Esophagus muscularis mucosa (tissue), 4 donors: ENCODE measurements at places on chromosomes 2 and 18. TPM values are rescaled to one million over a fixed set of nuclear protein-coding genes. Genes with fewer than 3 reads are reported as not detected.

The TUBB8B gene
- not detected for total RNA-seq

The RUFY4 gene
- total RNA-seq = not detected

The SCYGR2 gene
- total RNA-seq = not detected

The SLC23A3 gene
- total RNA-seq = 0.23 TPM

The TMEM17 gene
- 2.3 TPM for total RNA-seq

The PTH2R gene
- not detected for total RNA-seq

The SIX3 gene
- total RNA-seq = 0.17 TPM

The NETO1 gene
- 0.50 TPM for total RNA-seq

The IL18R1 gene
- total RNA-seq = 7.5 TPM

GRCh38 chr18:58625839-58626238, 3.1 kb downstream of the ALPK2 start:
- no peak for DNase-seq

GRCh38 chr2:207513551-207514257, 16.1 kb upstream of the CREB1 start:
- DNase-seq = peak; percentile 21

DNA sequence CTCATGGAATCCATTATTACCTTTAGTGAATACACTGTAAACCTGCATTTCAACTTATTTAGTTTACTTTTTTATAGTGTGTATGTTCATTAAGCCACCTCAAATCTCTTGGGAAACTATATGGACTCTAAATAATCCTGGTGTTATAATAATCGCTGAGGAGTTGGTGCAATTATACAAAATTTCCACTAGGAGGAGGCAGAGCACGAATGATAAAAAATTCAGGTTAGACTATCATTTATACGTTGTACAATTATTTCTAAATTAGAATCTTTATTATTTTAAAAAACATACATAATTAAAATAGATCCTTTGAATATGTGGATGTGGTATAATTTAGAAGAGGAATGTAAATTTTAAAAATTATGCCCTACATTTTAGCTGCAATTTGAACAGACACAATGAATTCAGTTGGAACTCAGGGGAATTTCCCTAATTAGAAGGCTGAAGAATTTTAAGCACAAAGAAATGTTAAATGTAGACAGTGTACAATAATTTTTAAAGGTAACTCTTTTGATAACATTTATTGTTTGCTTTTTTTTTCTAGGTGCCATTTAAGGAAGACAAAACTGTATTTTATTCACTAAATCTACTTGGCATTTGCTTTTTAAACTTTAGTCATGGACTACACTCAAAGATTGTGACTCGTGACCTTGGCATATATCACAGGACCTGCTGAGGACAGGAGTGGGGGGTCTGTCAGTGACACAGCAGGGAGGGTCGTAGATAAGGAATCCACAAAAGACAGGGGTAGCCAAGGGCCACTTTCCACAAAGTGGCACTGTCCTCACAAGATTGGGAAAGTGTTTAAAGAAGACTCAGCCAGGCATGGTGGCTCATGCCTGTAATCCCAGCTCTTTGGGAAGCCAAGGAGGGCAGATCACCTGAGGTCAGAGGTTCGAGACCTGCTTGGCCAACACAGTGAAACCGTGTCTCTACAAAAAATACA, 45.5 kb downstream of the RAB12 start:
- DNase-seq = no peak

DNA sequence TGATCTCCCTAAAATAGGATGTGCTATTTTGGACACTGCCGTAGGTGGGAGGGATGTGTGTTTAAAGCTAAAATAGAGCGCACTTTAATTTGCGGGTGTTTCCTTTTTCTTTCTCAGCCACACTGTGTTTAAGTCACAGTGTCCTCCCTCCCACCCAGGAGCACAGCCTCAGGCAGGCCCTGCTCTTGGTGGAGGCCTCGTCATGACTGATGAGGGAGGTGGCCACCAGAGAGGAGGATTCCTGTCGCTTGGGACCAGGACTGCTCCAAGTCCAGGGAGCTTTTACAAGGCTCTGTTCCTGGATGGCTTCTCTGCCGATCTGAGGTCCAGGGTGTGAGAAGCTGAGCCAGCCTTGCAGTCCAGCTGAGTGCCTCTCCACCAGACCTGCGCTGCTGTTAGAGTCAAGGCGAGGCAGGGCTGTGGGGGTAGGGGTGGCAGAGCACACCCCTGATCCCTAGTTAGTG, 33.5 kb downstream of the INPP4A start:
- DNase-seq = no peak

GRCh38 chr2:155687181-155687580, 645.3 kb downstream of the NR4A2 start:
- DNase-seq = no peak

DNA sequence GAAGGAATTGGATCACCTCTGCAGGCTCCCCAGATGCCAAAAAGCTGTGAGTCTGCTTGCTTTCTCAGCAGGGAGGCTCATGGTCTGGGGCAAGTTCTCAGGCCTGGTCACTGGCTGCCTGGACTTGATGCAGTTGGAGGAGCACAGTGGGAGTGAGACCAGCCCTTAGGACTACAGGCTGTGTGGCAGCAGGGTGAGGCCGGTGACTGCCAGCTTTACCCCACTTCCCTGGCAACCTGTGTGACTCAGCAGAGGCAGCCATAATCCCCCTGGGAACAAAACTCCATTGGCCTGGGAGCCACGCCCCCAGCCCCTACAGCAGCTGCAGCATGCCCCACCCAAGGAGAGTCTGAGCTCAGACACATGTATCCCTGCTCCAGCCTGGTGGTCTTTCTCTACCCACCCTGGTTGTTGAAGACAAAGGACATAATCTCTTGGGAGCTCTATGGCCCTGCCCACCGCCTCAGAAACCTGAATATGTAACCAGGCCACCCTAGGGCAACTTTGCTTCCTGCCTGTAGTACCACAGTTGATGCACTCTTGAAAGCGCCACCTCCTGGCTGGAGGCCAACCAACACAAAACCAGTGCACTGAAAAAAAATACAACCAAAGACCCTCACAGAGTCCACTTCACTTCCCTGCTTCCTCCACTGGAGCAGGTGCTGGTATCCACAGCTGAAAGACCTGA, 106.8 kb upstream of the SPATS2L start:
- DNase-seq = no peak

DNA sequence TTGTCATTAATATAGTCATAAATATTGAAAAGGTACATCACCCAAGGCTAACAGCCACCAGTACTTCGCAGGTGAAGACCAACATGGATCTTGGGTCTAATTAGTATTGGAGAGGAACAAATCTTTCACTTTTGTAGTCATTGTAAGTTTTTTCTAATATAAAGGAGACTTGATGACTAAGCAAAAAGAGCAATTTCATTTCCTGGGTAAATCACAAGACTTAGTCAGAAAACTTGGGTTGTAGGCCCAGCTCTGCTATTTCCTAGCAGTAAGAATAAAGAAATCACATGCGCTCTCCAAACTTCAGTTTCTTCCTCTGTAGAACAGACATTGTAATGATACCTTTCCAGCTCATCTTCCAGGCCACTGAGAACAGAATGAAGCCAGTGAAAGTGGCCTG, 40.9 kb downstream of the NRP2 start:
- DNase-seq = no peak

- DNase-seq = no peak
Measured at GRCh38 chr2:182435754-182436153, 8.9 kb upstream of the PDE1A start.

- no peak for DNase-seq
Measured at GRCh38 chr2:140183056-140183765, 1403.0 kb upstream of the NXPH2 start.

DNA sequence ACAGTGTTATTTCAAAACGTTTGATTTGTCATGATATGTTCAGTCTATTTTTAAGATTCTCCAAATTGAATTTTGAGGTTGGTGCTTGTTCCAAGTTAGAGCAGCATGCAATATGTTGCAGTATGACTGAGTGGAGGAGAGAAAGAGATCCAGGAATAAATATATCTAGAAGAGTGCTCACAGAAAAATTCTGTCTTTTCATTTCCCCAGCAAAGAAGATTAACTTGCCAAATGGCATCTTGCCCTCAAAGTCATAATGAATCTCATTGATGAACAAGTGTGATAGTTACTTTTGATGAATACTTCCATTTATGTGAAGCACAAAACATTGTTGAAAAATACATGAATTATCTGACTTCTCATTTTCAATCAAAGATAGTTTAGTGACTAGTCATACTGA, 95.9 kb downstream of the KCNJ3 start:
- DNase-seq = no peak

DNA sequence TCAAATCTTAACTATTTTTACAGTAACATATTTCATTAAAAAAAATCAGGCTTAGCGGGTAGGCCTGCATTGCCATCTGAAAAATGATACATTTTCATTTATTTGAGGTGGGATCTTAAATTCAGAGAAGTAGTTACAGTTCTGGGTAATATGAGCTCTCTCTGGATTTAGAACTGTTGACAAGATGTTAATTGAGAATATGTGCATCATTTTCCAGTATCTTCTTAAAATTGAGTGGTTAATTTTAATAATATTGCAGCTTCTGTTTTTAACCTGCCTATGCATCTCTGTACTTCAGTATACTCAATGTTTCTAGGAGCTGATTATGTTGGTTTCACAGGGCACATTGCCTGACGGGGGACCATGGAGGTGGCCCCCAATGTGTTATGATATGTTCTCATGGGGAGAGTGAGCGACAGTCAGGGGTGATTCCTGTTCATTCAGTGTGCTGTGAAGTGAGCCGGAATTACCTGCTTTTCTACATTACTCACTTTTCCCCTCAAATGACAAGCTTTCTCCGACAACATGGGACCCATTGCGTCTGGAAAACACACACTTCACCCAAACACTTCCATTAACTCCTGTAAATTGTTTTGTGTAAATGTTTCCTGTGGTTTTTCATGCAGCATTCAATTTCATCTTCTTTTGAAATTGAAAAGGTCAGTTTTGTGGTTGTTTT, 406.2 kb downstream of the MTX2 start:
- DNase-seq = no peak

DNA sequence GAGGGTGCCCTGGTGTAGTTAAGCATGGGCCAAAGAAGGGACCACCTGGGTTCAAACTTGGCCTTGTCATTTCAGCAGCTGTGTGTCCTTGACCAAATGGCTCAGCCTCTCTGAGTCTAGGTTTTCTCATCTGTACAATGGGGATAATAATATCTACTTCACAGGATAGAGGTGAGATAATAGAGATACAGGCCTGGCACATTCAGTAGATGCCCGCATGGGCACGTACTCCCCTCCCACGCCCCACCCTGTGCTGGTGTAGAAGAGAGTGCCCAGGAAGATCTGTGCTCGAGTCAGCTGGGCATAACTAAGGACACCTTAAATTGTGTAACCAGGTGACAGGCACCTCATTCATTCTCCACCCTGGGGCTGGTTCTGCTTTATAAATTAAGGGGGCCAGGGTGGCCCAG, 8.4 kb upstream of the TMEM185B start:
- DNase-seq = no peak

- DNase-seq = no peak
Measured at GRCh38 chr2:27993402-27993787, 102.9 kb downstream of the BABAM2 start.

DNA sequence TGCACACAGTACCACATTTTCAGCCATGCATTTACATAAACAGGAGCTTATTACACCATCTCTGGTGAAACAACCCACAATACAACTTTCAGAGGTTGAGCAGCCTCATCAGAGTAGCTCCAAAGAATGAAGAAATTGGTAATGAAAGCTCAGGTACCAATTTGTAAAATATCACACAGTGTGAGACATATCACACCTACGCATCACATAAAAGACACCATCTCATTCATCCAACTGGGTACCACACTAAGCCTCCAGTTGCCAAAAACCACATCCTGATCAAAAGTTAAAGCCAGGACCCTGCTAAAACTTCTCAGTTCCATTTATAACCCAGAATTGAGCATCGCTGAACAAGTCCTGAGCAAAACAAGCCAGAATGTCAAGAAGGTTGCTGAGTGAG, 4.6 kb downstream of the TMEM163 start:
- DNase-seq = peak; percentile 7

GRCh38 chr2:147937744-147938349, 82.7 kb downstream of the ORC4 start:
- DNase-seq = no peak

GRCh38 chr2:20523073-20523798, 76.4 kb downstream of the RHOB start:
- DNase-seq = no peak

DNA sequence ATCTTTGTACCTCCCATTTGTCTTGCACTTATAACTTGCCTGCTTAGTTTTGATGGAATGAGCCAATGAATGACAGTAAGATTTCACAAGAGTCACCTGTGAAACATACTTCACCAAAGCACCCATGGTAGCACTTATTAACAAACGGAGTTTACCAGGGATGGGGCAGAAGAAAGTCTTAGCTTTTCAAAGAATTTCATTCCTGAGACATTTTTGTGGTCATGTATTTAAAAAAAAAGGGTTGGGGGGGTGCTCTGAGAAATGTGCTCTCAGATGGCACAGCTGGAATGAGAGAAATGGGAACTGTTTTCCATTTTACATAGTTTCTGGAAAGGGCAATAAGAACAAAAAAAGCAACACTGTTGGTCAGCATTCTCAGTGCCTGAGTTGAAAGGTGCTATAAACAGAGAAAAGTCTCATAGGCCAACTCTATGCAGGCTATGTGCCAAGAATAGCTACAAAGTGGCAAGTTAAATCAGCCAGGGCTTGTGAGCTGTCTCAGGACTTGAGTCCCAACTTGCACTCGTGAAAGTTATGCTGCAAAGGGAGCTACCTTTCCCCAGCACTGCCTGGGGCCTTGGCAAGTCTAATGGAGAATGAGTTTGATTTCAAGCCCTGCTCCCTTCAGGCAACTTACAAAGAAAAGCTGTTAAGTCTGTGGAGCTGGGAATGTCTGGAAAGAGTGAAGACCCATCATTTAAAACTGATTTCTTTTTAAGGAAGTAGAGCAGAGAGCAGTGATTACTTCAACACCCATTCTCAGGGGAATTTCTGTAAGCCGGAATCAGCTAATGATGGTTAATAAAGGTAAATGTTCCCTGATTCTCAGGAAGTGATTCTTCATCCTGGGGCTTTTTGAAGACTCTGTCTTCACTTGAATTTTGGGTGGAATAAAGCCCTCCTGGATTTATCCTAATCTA, 170.6 kb downstream of the SLC8A1 start:
- DNase-seq = no peak

DNA sequence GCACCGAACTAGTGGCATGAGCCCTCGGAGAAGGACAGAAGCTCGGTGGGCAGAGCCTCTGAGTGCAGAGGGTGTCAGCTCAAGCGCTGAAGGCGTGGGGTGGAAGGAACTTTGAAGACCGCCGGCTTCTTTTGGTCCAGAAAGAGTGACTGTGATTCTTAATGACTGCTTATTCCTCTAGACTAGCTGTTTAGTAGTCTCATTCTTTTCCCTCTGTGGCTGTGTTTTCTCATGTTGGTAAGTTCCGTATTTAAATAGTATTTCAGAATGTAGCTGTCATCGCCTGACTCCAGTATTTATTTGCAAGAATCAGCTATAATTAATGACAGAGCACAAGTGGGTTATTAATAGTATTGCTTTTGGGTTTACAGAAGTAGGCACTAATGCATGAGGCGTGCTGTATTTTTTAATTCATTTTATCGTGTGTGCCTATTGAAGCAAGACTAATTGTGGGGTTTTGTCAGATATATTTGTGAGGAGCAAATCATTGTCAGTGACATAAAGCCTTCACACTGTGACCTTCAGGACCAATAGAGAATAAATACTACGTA, 80.8 kb upstream of the NFATC1 start:
- DNase-seq = no peak

- DNase-seq = no peak
Measured at GRCh38 chr18:79385326-79385707, 10.4 kb upstream of the NFATC1 start.
